ENCODE measurements at places on chromosomes 13 and 19.
A peak's percentile ranks its signal among the peaks of the same experiment; 100 is the strongest.

DNA sequence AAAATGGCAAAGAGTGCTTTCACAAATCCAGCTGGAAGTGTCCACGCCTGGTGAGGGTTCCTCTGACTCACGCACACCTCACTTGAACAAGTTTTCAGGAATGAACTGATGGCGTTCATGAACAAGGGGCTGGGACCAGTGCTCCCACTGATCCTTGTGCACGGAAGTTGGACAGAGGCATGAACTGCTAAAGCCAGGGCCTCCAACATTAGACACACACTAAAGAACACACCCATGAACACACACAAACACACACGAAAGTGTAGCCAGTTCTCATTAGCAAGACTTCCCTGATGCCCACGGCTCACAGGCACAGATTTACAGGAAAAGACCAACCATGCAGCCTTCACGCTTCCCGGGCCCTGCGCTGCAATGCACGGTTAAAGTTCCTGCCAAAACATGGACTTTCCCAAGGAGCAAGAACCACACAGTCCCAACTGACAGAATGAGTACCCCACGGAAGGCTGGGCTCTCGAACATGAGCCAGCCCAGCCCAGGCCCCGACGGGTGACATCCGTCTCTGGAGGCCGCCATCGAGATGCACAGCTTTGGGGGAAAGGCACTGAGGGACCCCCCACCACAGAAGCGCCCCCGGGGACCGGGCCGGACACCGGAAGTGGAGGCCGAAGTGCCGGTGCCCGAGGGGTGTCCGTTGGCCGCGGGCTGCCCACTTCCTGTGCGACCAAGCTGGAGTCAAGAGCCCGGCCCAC lies 808 bp downstream of the DNMT1 start:
- peak; percentile 17 for DNase-seq

- DNase-seq = no peak
Measured at GRCh38 chr13:113607056-113607888, 22.7 kb downstream of the TFDP1 start.

DNA sequence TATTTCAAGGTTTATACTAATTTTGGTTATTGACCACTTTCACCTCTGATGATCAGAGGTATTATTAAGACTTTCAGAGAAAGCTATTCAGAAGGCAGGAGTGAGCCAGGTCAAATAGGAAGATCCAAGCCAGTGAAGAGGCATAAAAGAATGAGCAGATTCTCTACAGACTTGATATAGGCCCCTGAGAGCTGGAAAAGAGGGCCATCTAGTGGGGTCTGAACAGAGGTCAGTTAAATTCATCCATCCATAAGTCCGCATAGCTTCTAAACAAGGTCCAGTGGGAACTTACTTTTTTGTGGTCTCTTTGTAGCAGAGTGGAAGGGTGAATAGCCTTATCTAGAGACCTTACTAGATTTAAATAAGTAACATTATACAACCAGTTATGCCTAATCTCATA lies 126.6 kb upstream of the UFM1 start:
- DNase-seq = no peak

- no peak for DNase-seq
Measured at GRCh38 chr19:38250821-38251563, 5.2 kb downstream of the PPP1R14A start.

- DNase-seq = no peak
Measured at GRCh38 chr13:97074618-97075017, 80.3 kb upstream of the OXGR1 start.

DNA sequence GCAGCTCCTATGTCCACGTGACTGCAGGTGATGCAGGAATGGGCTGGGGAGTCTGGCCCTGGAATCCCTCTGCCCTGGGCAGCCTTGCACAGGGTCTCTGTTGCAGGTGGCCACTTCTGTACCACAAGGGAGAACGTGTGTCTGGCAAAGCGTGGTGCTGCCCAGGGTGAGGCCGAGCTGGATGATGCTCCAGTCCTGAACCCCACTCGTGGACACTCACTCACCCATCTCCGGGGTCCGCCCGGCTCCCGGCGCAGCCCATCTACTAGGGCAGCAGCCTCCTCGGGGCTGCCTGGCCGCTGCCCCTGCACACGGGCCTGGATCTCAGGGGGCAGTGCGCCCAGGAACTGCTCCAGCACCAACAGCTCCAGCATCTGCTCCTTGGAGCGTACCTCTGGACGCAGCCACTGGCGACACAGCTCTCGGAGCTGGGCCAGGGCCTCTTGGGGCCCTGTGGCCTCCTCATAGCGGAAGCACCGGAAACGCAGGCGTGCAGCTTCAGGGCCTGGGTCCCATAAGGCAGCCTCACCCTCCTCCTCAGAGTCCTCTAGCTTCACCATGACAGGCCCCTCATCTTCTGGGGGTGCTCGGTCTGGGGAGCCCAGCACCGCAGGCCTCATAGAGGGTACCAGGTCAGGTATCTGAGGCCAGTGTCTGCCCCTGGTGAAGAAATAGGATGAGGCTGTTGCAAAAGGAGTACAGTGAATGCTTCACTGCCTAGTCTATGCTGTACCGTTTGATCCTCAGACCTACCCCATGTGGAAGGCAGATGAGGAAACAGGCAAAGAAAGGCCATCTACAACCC lies 2.2 kb downstream of the MZF1 start:
- no peak for DNase-seq

- no peak for DNase-seq
Measured at GRCh38 chr13:23701636-23702035, 131.4 kb downstream of the TNFRSF19 start.

- no peak for DNase-seq
Measured at GRCh38 chr19:55550321-55550650, 4.9 kb upstream of the SBK3 start.

DNA sequence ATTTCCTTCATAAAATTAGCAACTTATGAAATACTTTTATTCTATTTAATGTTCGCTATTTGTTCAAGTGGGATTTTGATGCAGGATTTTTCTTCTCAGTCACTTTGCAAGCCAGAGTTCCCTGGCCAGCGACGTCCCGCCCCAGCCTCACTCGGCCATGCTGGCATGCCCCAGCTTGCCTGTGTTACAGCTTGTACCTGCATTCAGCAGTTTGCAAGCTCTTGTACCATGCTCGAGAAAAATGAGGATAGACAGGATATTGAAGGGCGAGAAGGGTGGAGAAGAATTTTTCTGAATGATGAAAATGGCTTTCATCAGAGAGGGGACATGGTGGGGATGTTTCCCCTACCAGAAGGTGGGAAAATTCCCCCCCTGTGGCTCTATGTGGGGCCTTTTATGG lies 2180.2 kb upstream of the PCDH20 start:
- no peak for DNase-seq

- DNase-seq = peak; percentile 2
Measured at GRCh38 chr19:46147791-46148288, at the start of gene IGFL2. Gene IGFL2, plus strand, starts transcription at chr19:46148238. Its CDS starts 41 bp downstream, at chr19:46148279.

- no peak for DNase-seq
Measured at GRCh38 chr19:2623798-2624197, 78.7 kb downstream of the GNG7 start.

DNA sequence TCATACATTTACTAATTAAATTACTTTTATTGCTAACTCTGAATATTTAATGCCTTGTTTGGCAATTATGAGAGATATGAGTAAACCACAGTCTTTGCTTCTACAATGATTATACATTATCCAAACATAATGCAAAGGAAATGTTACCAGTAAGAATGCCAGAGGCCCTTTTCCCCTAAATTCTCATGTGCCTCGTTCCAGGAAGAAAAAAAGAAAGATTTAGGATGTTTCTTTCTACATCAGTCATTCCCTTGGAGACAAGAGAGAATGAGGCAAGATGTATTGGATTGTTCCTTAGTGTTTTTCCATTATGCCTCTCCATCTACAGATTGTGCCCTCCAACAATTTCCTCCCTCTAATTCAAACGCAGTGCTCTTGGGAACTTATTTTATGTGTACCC lies 50.1 kb downstream of the ITGBL1 start:
- DNase-seq = no peak

- no peak for DNase-seq
Measured at GRCh38 chr13:104295537-104295936, 1229.3 kb upstream of the SLC10A2 start.

DNA sequence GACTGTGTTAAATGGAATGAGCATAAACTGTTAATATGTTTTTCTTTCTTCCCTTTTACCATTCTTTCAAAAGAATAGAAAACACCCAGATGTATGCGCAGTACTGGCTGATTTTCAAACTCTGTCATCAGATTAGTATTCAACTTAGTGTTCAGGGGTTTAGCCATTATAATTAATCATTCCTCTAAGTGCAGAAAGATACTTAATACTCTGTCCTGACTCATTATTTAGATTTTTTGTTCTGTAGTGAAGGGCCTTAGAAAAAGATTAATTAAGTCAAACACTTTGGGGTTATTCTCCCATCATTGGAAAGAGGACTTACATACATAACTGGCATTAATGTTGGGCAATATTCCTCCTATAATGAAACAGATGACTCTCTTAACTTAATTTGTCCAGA lies 1316.7 kb upstream of the SLC10A2 start:
- no peak for DNase-seq

- no peak for DNase-seq
Measured at GRCh38 chr19:35365303-35365702, 5.6 kb upstream of the GPR42 start.

GRCh38 chr13:36090592-36090991 lies 40.6 kb downstream of the DCLK1 start:
- DNase-seq = no peak

DNA sequence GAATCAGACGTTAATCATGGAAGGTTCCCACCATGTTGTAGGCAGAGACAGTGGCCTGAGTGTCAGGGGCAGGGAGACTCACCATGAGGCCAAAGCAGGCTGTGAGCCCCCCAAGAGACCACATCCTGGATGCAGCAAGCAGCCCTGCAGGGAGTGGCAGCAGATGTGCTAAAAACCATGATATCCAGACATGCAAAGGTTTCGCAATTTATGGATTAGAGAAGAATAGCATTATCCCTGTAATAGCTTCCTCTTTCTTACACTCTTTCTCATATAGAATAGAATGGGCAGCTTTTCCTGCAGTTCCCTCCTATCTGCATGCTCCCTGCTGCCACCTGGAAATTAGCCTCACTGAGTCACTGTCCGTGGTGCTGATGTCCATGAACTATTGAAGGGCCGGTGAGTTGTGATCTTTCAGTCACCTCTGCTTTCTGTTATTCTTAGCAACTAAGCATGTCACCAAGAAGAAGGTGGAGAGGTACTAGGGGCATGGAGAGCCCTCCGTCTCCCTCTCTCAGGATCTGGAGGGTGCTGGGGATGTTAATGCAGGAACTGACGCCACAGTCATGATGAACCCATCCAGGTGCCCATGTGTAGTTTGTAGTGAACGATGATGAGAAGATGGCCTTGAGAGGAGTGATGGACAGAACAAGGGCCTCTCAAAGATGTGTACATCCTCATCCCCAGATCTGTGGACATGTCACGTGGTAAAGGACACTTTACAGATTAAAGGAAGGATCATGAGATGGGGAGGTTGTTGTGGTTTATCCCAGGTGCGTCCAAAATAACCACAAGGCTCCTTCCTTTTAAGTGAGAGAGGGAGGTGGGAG lies 9.9 kb downstream of the CEACAM4 start:
- DNase-seq = no peak

GRCh38 chr13:71320452-71320851 lies 546.6 kb downstream of the DACH1 start:
- no peak for DNase-seq

- DNase-seq = no peak
Measured at GRCh38 chr19:28349604-28350003, 863.3 kb downstream of the UQCRFS1 start.

DNA sequence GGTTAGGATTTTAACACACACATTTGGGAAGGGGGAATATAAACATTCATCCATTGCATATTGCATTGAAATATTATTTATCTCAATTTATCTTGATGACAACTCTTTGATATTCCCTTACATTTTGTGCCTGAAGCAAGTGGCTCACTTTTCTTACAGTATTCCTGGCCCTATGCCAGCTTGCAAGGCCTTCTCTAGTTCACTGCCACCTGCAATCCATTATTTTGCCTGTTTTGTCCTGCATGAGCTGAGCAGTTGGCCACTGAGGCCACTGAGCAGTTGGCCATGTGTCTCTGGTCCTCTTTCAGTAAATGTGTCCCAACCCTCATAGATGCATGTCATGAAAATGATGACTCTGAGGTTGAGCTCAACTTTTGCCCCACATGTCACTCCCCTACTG lies 49.8 kb downstream of the CBY2 start:
- no peak for DNase-seq

GRCh38 chr13:61913183-61913582 lies 497.5 kb upstream of the PCDH20 start:
- DNase-seq = no peak

DNA sequence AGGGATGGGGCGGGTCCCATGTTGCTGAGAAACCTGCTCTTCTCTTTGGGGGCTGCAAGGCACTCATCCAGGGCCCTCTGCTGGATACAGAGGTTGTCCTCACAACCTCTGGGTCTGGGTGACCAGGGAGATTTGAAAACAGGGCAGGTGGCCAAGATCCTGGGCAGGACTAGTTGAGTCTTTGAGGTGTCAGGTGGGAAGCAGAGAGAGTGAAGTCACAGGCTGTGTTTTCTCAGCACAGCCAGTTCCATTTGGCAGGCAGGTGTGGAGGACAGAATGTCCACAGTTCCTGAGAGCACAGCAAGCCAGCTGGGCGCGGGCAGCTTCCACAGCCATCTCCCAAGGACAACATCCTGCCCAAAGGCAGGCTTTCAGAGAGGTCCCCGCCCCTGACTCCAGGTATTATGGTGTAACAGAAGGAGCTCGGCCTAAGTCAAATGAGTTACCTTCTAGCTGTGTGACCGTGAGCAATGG lies 118.8 kb downstream of the NUFIP1 start:
- no peak for DNase-seq

DNA sequence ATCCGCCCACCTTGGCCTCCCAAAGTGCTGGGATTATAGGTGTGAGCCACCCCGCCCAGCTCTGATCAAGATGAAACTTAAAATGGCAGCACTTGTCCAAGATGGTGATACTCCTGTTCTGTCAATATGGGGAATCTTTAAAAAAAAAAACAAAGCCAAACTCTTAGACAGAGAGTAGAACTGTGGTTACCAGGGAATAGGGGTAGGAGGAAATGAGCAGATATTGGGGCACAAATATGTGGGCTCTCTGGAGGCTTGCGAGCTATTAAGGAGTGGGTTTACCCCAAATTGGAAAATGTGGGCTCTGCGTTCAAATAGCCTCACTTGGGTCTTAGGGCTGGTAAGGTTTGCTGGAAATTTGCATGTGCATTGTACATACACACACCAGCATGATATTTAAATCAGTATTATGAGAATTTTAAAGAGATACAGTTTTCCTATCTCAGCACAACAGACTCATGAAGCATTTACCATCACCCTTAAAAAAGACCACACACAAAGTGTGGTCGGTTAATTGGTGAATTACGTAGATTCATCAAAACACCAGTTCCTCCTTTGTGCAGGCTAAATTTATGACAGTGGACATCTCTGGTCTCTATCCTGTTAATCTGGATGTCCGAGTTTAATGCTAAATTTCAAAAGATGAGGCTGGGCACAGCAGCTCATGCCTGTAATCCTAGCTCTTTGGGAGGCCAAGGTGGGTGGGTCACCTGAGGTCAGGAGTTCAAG lies 11.3 kb downstream of the CD70 start:
- no peak for DNase-seq

GRCh38 chr19:48636859-48637448 lies at the start of gene DBP:
Gene DBP, minus strand, starts transcription at chr19:48637379. Its CDS starts 385 bp downstream, at chr19:48636994.
- no peak for DNase-seq

Measured in stimulated activated CD4-positive, alpha-beta T cell treated with anti-CD3 and anti-CD28 coated beads, Interleukin-12 subunit alpha, Interleukin-12 subunit beta, amount 100 ng/mL, for 24 hours (primary cell).